ENCODE measurements at places on chromosomes 16 and 17.

DNA sequence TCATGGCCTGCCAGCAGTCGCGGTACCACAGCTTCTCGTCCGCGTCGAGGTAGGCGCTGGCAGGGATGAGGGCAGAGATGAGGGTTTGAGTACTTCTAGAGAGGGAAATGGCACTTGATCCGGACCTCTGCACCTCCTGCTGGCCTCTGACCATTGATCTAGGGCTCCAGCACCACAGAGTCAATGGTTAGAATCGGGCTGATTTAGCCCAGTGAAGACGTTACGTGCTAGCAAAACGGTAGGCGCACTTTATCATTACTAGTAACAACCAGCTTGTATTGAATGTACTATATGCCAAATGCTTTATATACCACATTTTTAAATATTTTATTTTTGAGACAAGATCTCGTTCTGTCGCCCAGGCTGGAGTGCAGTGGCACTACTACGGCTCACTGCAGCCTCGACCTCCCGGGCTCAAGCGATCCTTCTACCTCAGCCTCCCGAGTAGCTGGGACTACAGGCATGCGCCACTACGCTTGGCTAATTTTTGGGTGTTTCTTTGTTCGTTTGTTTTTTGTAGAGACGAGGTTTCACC is 526 bp downstream of the TSNAXIP1 start:
- no peak for DNase-seq

DNA sequence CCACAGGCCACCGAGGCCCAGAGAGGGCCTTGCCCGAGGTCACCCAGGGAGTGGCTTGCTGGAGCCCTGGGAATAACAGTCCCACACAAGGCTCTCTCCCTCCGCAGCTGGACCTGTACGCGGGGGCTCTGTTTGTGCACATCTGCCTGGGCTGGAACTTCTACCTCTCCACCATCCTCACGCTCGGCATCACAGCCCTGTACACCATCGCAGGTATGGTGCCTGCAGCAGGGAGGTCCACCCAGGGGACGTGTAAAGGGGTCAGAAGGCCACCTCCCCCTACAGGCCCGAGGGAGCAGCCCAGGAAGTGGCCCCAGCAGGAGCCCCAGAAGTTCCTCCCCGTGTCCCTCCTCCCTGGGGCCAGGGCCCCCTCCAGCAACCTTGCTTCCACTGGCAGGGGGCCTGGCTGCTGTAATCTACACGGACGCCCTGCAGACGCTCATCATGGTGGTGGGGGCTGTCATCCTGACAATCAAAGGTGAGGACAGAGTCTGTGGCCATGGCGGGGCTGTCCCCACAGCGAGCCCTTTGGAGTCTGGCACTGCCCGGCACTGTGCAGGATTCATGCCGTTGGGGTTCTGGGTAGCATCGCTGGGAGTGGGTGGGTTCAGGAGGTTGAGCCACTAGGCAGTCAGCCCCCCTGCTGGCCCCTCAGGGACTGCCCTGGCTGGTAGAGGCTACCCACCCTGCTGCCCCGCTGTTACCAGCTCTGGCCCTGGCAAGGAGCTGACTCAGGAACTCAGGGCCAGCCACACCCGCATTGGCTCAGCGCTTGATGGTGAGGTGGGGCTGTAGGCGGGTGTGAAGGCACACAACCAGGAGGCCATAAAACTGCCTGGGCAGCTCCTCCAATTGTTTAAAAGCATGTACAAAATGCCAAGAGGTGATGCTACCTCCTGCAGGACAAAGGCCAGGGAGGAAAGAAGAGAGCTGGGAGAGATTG is 17.3 kb downstream of the SLC5A10 start:
- no peak for DNase-seq

- no peak for DNase-seq
Measured at GRCh38 chr17:76262732-76263344, 2.3 kb upstream of the UBALD2 start.

GRCh38 chr17:45276031-45276430 is 14.1 kb upstream of the SPATA32 start:
- DNase-seq = no peak

DNA sequence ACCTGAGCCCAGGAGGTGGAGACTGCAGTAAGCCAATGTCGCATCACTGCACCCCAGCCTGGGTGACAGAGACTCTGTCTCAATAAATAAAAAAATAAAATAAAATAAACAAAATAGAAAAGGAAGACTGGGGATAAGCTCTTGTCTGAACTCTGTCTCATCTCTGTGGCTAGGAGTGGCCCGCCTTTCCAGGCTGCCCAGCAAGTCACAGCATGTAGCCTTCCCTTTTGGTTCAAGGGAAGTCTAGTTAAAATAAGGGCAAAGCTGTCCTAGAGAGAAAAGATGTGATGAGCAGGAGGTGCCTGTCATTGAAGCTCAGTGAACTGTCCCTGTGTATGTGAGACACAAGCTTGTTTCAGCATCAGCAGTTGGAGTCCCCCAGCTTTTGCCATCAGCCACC is 2.7 kb upstream of the GFAP start:
- no peak for DNase-seq

DNA sequence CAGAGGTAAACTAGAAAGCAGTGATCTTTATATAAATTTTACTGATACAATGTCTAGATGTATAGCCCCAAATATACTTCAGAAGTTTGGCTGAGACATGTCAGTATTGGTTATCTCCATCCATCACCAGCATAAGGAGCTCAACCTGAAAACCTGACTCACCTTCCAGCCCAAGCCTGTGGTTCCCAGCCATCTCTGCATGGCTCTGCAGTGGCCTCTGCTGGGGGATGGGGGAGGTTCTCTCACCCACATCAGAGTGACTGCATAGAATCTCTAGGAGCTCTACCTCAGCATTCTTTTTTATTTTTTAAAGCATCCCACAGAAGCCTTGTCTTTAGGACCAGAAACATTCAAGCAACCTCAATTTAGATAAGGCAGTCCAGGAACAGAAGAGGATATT is 27.3 kb downstream of the USP7 start:
- DNase-seq = no peak

GRCh38 chr16:84726669-84727467 is 27.1 kb downstream of the USP10 start:
- DNase-seq = no peak

GRCh38 chr16:15507301-15507958 is 73.0 kb downstream of the BMERB1 start:
- no peak for DNase-seq

GRCh38 chr17:35795007-35795870 is at the start of gene MMP28:
TSS of gene MMP28 (minus strand) at chr17:35795641. CDS start at chr17:35795377, 264 bp downstream.
- no peak for DNase-seq

GRCh38 chr16:72311426-72311825 is 139.5 kb upstream of the PMFBP1 start:
- no peak for DNase-seq

DNA sequence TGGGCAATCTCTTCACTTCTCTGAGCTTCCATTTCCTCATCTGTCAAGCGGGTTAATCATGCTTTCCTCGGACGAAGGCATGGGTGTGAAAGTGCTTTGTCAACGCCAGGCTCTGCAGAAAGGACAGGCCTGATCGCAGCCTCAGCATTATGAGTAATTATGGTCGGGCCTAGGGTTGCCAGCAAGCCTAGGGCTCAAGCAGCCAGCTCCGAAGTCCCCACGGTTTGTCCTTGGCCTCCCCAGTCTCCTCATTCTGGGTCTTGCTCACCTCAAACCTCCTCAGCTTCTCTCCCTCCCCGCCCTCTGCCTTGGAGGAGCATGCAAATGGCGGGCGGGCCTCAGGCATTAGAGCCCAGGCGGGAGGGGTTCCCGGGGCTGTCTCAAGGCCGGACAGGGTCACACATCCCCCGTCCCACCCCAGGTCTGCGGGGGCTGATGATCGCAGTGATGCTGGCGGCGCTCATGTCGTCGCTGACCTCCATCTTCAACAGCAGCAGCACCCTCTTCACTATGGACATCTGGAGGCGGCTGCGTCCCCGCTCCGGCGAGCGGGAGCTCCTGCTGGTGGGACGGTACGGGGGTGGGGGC is 10.2 kb upstream of the FAM83G start:
- no peak for DNase-seq

DNA sequence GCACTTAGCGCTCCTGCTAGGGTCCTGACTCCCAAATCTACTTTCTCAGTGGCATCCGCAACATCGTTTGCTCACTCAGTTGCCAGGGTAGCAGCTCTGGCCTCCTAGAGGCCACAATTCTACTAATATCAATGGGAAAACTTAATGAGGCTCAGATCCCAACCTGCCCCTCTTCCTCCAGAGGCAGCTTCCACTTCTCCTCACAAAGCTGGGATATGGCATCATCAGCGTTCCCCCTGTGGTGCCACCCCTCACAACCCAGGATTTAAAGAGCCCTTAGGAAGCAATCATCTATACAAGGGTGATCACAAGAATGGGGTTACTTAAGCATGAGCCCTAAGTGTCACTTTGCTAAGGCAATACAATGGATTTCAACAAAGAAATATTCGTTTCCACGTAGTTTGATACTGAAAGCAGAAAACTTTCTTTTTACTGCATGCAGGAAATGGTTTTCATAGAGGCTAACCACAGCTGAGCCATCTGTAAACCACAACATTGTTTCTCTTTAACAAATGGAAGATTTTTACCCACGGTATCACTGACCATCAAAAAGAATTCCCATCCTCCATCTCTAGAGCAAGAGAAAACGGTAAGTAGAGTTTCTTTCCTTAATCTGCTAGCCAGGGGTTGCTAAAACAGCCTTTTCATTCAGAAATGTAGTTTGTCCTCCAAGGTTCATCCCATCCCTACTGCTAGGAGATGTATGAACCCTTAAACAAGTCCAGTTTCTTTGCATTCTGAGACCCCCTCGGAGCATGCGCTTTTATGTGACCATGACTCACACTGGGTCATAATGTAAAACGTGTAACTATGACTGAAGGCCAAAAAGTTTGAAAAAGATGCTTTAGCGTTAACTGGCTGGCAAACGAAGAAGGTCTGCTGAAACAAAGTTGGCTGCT is 68.3 kb upstream of the BCAR1 start:
- no peak for DNase-seq

- no peak for DNase-seq
Measured at GRCh38 chr17:74243013-74243755, 29.8 kb downstream of the TTYH2 start.

DNA sequence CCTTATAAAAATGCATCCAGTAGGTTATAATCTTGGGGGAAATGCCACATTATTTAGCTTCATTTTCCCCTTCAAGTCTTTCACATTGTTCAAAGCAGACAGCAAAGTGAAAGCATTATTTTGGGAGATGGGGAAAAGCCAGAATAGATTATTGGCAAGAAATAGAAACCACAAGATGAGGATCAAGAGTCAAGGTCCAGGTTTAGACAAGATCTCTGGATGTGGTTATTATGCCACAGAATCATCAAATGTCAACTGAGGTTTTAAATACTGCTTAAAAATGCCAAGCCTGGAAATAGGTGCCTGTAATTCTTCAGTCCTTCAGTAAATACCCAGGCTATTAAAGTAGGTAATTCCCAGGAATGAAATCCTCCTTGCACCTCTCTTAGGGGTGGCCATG is 65.1 kb upstream of the ALOX12 start:
- DNase-seq = no peak

DNA sequence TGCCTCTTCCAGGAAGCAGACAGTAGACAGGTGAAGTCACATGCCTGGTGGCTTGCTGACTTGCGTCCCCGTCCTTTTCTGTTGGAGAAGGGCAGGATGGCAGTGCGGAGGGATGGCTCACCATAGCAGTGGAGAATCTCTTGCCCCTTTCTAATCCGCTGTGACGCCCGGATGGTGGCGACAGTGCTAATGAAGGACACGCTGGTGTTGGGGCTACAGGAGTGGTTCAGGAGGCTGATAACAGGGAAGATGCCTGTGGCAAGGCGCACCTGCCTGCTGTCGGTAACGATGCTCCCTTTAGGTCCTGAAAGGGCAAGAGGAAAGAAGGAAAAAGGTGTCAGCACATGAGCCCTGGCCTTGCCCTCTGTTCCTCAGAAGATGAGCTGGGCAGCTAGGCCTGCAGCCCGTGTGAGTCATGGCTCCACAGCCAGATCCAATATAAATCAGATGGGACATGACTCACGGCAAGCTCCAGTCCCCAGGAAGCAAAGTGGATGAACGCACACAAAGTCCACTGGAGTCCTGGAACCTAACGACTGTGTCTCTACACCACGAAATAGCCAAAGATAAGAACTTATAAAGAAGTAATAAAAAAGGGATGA is 25.5 kb downstream of the SERPINF1 start:
- no peak for DNase-seq

DNA sequence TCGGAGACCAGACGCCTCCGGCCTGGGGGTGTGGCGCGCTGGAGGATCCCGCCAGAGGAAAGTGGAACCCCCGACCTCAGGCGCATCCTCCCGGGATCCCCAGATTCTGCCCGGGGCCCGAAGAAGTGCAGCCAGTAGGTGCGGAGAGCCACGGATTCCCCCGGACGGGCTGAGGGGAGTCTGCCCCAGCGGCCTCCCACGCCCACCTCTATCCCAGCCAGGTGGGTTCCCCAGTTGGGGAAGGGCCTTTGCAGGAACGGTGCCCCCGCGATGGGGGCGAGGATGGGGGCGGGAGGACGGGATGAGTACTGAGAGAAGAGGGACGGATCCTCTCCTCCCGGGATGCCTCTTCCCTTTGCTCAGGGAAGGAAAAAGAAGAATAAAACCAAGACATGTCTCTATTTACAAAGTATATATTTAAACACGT is 5.1 kb downstream of the CBX8 start:
- DNase-seq = no peak

DNA sequence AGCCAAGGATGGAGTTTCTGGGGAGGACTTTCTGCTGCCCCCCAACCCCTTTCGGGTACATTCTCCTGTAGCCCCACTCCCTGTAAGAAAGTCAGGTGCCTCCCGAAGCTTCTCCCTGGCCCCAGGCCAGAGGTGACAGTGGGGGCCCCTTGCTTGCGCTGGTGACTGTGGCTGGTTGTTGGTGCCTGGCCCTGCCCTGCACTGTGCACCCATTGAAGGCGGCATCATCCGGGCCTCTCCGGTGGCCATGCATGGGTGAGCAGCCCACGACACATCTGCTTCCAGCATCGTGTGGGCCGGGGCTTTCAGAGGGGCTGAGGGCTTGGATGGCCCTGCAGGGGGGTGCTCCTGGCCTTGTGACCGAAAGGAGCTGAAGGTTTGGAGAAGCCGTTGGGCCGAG is 297.0 kb downstream of the SEC14L1 start:
- no peak for DNase-seq

GRCh38 chr17:29807520-29808361 is 122.3 kb downstream of the SSH2 start:
- DNase-seq = no peak

DNA sequence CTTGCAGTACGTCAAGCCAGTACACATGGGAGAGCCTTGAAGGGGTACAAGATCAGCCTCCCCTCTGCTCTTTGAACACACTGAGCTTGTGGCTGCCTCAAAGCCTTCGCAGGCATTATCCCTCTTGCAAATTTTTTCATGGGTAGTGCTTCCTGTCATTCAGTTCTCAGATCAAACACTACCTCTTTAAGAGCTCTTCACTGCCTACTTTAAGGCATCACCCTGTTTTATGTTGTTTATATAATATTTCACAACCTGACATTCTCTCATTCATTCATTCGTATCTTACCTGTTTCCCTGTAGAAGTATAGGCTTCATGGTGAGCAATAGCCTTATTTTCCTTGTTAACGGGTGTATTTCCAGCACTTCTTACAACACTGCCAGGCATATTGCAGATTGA is 269.1 kb downstream of the CDH13 start:
- no peak for DNase-seq

DNA sequence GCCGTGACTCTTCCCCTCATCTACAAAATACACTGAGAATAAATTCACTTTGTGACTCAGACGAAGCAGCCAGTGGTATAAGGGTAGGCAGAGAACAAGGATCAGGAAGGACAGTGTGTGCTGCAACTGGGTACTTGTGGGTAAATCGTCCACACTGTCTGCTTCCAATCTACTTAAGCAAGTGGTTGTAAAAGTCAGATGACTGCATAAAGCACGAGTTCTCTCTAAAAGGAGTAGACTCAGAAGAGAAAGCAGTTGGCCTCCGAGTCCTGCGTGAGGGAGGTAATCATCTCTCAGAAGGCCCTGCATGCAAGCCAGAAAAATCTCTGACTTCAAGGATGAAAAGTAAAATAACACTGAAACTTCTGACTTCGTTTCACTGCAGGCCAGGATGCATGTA is 43.1 kb downstream of the ANKFY1 start:
- DNase-seq = no peak

Measured in vagina (tissue), 2 donors.